ENCODE measurements at places on chromosomes 11 and 22.

DNA sequence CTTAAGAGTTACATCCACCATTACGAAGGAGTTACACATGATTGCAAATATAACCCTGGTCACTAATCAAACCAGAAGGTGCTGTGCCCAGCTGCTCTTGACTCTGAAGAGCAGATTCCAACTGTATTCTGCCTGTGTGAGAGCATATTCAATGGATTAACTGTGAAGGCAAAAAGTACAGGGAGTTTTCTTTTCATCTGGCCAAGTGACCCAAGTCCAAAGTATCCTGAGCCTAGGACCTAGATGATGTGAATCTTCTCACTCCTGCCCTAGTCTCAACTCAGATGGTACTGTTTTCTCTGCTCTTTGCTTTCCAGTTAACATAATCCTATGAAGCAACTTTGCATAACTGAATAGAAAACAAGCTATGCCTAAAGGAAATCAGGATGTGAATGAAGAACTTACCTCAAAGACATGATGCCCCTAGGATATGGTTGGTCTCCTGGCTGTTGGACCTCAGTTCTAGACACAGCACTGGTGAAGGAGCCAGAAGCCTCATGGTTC is 105.9 kb downstream of the C11orf58 start:
- no peak for DNase-seq

- no peak for DNase-seq
Observed at GRCh38 chr11:60641940-60642339, 57.5 kb upstream of the MS4A8 start.

DNA sequence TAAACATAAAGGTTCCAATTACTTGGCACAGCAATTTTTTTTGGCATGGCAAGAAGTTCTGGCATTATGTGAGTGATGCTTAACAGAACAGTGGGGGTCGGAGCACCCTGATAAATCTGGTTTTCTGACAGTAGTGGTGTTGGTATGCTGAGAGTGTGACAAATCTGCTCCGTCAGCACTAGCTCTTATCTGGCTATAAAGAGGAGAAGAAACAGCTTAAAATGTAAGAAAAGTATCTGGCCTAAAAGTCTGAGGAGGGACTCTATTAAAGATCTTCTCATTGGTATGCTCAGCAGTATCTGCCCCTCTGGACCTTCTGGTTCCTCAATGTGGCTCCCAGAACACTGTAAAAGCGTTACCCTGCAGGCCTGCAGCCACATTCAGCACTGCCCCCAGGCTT is 137.4 kb downstream of the PLEKHA7 start:
- no peak for DNase-seq

DNA sequence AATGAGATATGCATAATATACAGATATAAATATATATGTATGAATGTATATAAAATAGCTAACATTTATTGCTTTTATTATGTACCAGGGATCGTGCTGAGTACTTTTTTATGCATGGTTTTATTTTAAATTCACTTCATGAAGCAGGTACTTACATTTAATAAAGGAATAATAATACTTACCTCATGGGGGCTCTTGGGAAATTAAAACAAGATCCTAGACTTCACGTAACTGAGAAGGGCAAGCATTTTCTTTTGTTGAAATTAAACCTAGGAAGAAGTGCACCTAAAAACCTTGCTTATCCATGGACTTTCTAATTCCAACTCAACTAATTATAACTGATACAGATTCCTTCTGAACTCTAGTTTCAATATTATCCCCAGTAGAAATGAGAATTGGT is 40.0 kb upstream of the ABTB2 start:
- no peak for DNase-seq

DNA sequence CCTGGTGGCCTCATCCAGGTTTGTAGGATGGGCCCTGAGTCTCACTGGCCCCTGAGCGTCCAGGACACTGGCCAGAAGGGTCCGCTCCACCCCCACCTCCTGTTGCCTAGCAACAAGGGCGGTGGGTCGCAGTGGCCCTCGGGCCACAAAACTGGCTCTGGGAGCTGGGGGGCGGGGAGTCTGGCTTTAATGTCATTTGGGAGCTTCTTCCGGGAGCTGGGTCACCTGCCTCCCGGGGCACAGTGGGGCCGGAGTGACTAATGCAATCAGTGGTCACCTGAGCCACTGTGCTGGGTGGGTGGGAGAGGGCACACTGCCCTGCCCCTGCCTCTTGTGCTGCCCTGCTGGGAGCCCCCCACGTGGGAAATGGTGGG is 2.6 kb downstream of the TH start:
- DNase-seq, result no peak

Measured in NCI-H187 (cell line).